Effector CD8-positive, alpha-beta T cell (primary cell): ENCODE measurements at places on chromosomes 1 and 21.
A peak's percentile ranks its signal among the peaks of the same experiment; 100 is the strongest.

- DNase-seq: no peak
Measured at GRCh38 chr1:24417681-24418080, 2.1 kb downstream of the NIPAL3 start.

DNA sequence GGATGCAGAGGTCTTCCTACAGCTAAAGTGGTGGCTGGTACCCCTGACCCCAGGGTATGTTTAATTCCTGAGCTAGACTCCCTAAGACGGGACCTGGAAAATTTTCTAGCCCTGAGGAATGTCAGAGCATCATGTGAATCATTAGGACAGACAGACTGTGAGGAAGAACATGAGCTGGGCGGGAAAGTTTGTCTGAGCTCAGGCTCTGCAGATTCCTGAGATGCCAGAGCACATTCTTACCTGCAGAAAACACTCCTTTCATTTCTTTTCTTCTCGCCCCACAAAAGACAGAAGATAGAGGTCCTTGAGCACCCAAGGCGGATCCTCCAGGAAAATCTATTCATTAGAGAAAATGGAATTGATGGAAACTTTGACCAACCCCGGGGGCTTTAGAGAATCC is 6.5 kb downstream of the CAPN2 start:
- no peak for DNase-seq

- DNase-seq: no peak
Measured at GRCh38 chr1:217048104-217048707, 325.0 kb upstream of the ESRRG start.

DNA sequence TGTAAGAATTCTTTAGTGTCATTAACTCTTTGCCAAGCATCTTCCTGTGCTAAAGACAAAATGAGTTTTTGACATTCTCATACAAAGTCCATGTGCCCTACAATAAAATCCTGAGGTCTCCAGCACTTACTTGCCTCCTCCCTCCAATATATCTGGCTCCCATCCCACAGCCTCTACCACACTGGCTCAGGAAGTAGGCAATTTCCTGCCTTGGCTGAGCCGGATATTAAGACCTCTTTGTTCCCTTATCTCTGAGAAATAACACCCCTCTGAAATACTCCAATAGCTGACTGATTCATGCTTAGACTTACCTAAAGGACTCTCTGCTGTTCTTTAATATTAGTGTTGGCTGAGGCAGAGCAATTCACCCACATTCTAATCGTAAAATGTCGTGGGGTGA is 37.6 kb upstream of the GORAB start:
- no peak for DNase-seq

DNA sequence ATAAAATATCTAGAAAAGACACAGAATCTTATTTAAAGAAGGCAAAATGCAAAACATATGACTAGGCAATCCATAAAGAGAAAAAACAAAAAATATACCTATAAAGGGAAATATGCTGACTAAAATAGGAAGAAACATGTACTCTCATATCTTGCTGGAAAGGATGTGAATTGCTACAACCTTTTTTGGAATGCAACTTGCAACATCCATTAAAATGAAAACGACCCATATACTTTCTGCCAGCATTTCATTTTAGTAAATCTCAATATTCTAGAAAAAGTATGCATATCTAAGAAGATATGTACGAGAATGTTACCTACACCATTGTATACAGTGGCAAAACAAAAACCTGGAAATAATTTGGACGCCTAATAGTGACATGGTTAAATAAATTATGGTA is 56.6 kb downstream of the EDEM3 start:
- no peak for DNase-seq

DNA sequence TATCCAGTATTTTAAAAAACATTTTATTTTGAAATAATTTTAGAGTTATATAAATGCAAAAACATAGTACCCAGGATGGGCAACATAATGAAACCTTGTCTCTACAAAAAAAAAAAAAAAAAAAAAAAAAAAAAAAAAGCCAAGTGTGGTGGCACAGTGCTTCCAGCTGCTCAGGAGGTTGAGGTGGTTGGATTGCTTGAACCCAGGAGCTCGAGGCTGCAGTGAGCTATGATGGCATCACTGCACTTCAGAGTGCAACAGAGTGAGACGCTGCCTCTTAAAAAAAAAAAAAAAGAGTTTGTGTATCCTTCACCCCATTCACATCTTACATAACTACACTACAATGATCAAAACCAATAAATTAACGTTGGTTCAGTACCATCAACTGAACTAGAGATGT is 115.6 kb upstream of the KIF26B start:
- DNase-seq: no peak

DNA sequence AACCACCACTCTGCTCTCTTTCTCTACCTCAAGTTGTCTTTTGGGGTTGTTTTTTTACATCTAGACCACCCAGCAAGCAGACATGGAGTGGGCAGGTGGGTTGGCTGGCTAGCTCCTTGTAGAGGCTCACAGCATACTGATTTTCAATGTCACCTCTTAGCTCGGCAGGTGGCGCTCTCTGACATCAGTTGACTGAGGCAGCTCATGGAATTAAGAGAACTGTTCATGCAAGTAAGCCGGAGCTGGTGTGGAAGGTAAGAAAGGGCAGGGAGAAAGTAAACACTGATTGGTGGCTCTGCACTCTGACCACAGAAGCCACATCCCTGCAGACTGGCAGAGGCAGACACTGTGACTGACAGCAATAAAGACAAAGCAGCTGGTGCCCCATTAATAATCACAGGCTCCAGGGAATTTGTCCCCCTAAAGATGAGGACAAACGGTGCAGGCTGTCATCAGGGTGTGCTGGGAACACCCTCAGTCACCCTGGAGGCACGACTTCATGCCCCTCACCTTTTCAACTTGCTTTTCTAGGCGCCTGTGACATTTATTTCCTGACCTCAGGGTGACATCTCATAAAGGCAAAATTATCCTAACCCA is 226.8 kb downstream of the LMX1A start:
- DNase-seq: no peak

DNA sequence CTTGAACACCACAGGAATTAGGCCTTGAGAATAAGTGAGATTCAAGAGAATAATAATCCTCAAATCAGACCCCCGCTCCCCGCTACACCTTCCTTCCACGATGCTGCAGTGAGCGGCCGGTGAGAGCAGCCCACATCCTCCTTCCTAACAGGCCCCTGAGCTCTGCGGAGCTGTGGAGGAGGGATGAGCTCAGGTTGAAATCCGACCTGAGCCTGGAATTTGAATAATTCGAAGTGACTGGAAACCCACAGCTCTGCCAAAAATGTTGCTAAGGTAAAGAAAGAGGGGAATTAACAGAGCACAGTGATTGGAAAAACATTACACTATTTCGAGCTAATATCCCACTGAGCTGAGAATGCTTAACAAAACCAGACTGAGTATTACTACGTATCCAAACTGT is 90.0 kb downstream of the URB2 start:
- no peak for DNase-seq

DNA sequence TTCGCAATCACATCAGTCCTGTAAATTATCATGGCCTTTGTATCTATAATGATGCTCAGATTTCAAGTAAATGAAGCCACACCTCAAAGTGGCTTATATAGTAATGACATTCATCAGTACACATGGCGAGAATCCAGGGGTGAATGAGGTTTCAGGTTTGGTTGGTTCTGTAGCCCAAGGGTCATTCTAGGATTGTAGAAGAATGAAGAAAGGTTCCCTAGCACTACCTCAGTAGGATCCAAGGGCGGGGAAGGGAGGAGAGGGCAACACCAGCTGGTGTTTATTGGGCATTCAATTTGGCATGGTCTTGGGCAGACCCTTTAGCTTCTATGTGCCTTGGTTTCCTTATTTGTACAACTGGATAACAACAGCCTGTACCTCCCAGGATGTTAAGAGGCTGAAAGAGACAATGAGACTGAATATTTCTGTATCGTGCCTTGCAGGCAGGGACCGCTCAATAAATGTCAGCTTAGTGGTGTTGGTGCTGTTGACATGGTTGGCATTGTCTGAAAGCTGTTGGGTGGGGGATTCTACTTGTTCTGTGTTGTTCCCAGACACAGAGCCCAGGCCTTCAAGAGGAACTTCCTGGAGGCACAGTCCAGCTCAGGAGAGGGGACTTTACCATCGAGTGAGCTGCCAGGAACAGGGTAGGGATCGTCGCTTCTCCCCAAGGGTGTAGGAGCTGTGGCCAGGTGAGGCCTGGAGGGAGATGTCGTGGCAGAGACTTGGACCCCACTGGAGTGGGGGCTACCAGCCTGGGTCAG is 388.2 kb downstream of the PTPRU start:
- DNase-seq: no peak

DNA sequence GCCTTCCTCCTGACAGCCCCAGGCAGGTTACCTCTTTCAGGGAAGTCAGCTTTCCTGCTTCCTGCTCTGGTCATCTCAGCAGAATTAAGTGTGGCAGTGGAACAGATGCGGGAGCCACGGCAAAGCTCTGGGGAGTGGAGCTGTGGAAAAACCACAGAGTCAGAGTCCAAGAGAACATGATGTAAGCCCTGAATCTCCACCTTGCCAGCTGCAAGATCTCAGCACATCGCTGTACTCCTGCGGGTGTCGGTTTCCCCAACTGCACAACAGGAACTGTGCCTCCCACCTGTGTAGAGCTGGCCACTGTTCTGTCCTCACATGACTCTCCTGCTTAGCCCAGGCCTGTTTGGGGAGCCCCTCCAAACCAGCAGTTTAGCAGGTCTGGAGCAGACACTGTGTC is 123.7 kb downstream of the MATN1 start:
- no peak for DNase-seq

GRCh38 chr1:37989361-37989930 is 376 bp downstream of the SF3A3 start:
- DNase-seq: no peak

DNA sequence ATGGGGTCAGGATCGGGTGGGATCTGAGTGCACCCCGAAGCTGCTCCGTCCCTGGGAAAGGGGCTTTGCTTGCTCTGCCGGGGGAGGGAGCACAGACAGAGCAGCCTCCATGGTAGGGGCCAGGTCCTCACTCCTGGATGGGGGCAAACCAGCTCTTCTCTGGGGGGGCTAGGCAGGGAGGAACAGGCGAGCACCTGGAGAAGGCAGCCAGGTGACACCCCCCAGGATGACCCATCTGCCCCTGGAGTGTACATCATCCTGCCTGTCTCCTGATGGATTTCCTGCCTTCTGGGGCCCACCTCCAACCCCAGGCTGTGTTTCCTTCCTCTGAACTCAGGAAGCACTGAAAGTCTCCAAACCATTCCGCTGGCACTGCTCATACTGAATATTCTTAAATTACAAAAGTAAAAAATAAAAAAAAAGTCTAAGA is 248.0 kb downstream of the RHOU start:
- DNase-seq: no peak

DNA sequence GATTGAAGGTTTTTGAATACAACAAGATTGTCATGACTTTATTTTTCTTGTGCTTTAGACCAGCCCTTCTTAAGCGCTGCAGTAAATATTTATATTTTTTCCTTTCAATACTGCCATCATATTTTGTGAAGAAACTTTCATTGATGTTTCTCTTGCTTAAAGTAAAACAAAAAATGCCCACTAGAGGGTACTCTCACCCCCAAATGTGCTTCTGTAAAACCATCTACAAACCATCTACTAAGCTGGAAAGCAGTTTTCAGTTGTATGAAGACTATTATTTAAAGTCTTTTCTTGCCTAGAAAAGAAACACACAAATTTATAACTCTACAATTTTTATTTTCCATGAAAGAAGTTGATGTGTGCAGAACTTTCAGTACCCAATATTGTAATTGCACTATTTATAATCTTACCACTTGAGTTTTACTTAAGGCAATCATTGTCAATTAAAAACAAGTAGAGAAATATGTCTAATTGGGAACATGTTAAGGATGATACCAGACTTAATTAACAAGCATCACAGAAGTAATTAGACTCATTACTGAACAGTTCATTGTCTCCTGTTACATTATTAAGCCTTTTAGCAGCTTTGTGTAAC is 10.7 kb downstream of the LEPR start:
- DNase-seq: no peak

DNA sequence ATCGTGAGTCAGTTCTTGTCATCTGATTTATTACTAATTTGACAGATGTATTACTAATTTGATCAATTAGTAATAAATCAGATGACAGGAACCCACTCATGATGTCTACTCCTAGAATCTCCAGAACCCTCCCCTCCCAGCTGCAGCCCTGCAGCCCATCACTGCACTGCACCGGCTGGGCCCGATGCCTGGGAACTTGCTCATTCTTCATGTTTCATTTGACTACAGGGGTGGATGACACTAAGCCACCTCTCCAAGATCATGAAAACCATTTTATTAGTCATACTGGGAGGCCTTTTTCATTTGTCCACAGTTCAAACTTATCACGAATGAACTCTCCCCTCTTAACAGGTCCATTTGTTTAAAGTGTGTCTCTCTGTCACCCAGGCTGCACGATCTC is 41.0 kb downstream of the KCNH1 start:
- no peak for DNase-seq

- DNase-seq: no peak
Measured at GRCh38 chr1:155657463-155657862, 31.1 kb downstream of the YY1AP1 start.

- DNase-seq: no peak
Measured at GRCh38 chr1:89823679-89824292, 3.0 kb downstream of the LRRC8D start.

- no peak for DNase-seq
Measured at GRCh38 chr1:170823120-170823519, 112.2 kb upstream of the MROH9 start.

GRCh38 chr1:45621895-45622523 is 1.8 kb downstream of the CCDC17 start:
- no peak for DNase-seq

DNA sequence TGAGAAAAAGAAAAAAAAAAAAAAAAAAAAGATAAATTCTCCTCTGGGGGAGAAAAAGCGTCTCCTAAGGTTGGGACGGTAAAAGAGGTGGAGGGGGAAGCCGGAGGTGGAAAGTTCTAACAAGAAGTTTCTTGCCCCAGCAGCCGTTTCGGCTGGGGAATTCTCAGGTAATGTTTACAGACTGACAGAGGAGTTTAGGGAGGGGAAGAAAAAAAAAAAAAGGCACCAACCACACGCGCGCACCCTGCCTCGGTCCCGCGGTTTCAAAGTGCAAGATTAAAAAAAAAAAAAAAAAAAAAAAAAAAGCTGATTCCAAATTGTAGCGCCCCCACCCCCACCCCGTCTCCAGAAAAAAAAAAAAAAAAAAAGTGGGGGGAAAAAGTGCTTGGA is 504 bp downstream of the DHRS3 start:
- DNase-seq: peak; percentile 47
